ENCODE measurements at places on chromosomes 16 and 17. TPM values are rescaled to one million over a fixed set of nuclear protein-coding genes. Genes with fewer than 3 reads are reported as not detected.

The MLX gene
- total RNA-seq, result 33.7 TPM

The FBXW10 gene
- under 0.01 TPM for total RNA-seq

The KRTAP1-5 gene
- total RNA-seq, result 0.23 TPM

The SMIM36 gene
- not detected for total RNA-seq

The CSH1 gene
- total RNA-seq, result not detected

The INO80E gene
- total RNA-seq, result 16.9 TPM

The ZPBP2 gene
- total RNA-seq, result not detected

The CHAD gene
- not detected for total RNA-seq

The AATK gene
- total RNA-seq, result 0.23 TPM

The CCL5 gene
- total RNA-seq, result under 0.01 TPM

The KSR1 gene
- 88.2 TPM for total RNA-seq
